ENCODE measurements at places on chromosomes 12 and 14. TPM values are rescaled to one million over a fixed set of nuclear protein-coding genes. Genes with fewer than 3 reads are reported as not detected.

DNA sequence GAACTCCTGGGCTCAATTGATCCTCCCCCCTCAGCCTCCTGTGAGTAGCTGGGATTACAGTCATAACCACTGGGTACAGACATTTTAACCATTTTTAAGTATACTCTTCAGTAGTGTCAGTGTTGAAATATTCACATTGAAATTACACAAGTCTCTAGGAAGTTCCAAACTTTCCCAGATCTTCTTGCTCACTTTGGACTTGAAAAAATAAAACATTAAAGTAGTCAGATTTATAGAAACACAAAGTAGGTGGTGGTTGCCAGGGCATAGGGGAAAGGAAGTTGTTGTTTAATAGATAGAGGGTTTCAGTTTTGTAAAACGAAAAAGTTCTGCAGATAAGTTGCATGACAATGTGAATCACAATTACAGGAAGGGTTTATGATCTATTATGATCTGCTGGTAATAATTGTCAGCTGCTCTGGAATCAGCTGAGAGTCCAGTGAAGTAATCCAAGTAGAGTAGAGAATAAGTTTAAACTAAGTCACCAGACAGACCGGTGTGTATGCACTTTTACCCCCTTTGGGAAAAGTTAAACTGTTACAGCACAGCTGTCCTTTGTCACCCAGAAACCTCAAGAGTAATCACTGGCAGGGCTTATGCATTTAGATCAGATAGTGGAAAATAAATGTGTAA is 27.4 kb downstream of the PCNX1 start:
- DNase-seq = no peak

- no peak for DNase-seq
Measured at GRCh38 chr14:72275242-72275641, 343.0 kb downstream of the RGS6 start.

Gene NCKAP5L
- total RNA-seq = 8.8 TPM

GRCh38 chr12:15184484-15184883 is 36.7 kb downstream of the RERG start:
- DNase-seq = no peak

DNA sequence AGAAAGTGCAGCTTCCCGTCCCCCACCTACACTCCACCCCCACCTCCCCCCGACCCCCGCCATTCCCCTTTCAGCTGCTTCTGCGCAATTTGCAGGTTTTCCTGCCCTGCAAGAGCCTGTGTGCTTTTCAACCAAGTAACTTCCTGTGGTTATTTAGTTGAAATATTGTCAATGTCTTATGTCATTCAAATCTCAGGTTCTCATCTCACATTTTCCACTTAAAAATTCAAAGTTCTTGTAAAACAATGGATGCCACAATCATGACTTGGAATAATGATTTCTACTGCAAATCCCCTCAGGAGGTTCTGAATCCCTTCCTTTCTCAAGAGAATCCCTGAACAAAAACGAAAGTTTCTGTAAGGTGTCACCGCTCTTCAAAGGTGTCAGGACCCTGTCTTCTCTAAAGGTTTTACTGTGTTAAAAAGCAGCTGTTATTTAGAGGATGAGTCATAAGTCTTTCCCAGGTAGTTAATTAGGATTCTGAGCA is 31.6 kb downstream of the WBP11 start:
- DNase-seq = no peak
